ENCODE measurements at places on chromosomes 3 and 15. TPM values are rescaled to one million over a fixed set of nuclear protein-coding genes. Genes with fewer than 3 reads are reported as not detected.

CACNA2D2 gene
- not detected for total RNA-seq

NEK4 gene
- 34.8 TPM for total RNA-seq

RBSN gene
- 28.3 TPM for total RNA-seq

ZSCAN2 gene
- total RNA-seq: 6.6 TPM

PLSCR2 gene
- total RNA-seq: not detected

SNUPN gene
- total RNA-seq: 34.8 TPM

CYP8B1 gene
- total RNA-seq: not detected

FGD5 gene
- 0.22 TPM for total RNA-seq

SEMA3G gene
- under 0.01 TPM for total RNA-seq

ARPP21 gene
- total RNA-seq: 0.14 TPM

SLC28A2 gene
- total RNA-seq: not detected

FES gene
- 8.8 TPM for total RNA-seq

ZNF662 gene
- total RNA-seq: 1.3 TPM

EXOSC7 gene
- total RNA-seq: 34.1 TPM

CTXND1 gene
- total RNA-seq: not detected

NRG4 gene
- not detected for total RNA-seq

FEZF2 gene
- total RNA-seq: not detected

Data from placental pericyte (primary cell).